ENCODE measurements at places on chromosomes 13 and 19. TPM values are rescaled to one million over a fixed set of nuclear protein-coding genes. Genes with fewer than 3 reads are reported as not detected.

- no peak for DNase-seq
These were observed 52.5 kb upstream of the POMP start for GRCh38 chr13:28606466-28606865.

GRCh38 chr19:42468273-42468796 is 25.6 kb upstream of the CXCL17 start:
- DNase-seq = no peak

ADM5 gene
- total RNA-seq = 0.73 TPM

RFPL4A gene
- total RNA-seq = not detected

KASH5 gene
- not detected for total RNA-seq

DNA sequence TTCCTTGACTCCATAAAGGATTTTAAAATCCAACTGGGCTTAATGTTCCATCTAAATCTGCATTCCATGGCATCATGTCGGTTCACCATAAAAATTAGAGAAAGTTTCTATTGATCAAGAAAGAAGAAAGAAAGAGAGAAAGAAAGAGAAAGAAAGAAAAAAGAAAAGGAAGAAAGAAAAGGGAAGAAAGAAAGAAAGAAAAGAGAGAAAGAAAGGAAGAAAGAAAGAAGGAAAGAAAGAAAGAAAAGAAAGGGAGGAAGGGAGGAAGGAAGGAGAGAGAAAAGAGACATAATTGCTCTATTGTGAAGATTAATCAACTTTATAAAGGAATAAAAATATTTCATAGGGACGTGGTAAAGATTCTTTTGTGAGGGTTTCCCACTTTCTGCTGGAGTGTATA is 329.2 kb downstream of the DLEU7 start:
- no peak for DNase-seq

GRCh38 chr13:94324767-94325540 is 154.5 kb downstream of the DCT start:
- no peak for DNase-seq

- DNase-seq = no peak
These were observed 26.7 kb downstream of the TSC22D1 start for GRCh38 chr13:44549476-44549875.

TUBB4A gene
- not detected for total RNA-seq

DNA sequence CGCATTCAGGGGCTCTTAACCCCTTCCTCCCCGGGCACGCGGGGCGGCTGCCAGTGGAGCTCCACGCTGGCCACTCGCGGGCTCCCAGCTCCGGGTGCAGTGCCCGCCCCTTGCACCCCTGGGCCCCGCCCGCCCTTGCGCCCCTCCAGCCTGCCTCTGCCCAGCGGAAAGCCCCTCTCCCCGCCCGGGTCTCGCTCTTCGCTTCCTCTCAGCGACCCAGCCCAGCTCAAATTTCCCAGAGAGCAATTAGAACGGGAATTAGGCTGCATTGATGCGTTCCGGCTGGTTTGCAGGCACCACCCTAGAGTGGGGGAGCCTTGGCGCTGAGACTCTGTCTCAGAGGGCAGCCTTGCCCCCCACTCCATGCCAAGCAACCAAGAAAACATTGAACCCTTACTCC is 1.8 kb upstream of the GSX1 start:
- DNase-seq = no peak

MCEMP1 gene
- total RNA-seq = not detected

DNA sequence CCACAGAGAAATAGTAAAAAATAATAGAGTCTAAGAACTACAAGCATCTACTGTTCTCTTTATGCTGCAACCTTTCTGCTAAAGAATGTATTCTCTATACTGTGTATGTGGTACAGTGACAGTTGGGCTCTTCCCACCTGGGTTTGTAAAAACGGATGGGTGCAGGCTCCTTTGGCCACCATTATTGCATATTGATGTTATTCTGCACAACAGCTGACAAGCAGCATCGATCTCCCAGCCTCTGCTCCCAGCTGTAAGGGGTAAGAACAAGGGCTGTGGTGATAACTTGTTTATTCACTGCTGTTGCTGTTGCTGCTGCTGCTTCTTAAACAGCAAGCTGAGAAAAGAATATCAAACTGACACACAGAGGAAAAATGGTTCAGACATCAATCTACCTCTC is 56.1 kb downstream of the KCNRG start:
- no peak for DNase-seq

GRCh38 chr13:25943658-25944057 is 108.2 kb downstream of the SHISA2 start:
- DNase-seq = peak; percentile 2

UBE2L5 gene
- not detected for total RNA-seq

DNA sequence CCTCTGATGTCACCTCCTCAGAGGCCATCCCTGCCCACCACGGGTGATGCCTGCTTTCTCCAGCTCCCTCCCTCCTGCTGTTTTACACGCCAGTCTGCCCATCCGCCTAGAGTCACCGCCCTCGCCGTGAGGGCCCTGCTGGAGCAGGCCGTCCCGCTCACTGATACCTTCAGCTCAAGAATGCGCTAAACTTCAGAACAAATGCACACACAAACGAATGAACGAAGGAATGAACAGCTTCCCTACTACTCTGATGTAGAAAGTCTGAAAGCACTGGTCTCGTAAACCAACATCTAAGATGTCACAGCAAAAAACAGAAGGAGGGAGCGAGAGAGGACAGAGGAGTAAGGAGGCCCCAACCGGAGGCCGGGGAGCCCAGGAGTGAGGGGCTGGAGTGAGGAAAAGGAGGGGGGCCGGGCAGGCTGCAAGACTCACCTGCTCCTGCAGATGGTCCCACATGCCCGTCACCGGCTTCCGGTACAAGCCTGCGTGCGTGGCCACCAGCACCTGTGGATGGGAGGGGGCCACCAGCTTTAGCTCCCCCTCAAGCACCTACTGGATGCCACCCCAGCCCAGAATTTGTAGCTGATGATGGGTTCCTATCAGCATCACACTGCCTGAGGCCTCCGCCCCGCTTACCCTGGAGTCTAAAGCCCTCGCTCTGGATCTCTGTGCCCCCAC is 4.0 kb downstream of the PNKP start:
- no peak for DNase-seq

ATP12A gene
- not detected for total RNA-seq

DNA sequence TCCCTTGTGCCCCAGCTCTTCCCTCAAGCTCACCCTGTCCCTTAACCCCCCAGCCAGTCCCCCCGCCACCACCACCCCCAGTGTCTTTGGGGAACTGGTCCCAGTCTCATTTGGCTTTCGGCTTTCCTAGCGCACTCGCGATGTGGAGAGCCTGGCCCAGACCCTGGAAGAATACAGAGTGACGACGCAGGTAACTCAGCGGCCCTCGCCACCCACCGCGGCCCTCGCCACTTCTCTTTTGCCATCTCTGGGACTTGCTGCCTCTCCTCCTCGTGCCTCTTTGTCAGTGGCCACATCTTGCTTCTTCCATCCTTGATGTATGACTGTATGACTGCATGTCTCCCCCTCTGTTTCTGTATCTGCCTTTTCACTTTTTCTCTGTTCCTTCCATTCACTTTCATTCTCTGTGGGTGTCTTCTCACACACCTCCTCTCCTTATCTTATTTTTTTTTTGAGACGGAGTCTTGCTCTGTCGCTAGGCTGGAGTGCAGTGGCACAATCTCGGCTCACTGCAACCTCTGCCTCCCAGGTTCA is 15.7 kb downstream of the PTH2 start:
- DNase-seq = no peak

GRCh38 chr19:14320253-14320652 is 61.0 kb upstream of the ADGRE5 start:
- DNase-seq = no peak

GRCh38 chr13:66994097-66994496 is 236.0 kb downstream of the PCDH9 start:
- peak; percentile 85 for DNase-seq

DNA sequence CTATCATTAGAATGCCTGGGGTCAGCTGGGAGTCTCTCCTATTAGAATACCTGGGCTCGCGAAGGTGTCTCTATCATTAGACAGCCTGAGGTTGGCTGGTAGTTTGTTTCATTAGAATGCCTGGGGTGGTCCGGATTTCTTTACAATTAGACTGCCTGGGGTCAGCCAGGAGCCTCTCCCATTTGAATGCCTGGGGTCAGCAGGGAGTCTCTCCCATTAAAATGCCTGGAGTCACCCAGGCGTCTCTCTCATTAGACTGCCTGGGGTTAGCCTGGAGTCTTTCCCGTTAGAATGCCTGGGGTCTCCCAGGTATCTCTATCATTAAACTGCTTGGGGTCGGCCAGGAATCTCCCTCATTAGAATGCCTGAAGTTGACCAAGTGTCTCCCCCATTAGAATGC is 1458.3 kb downstream of the UQCRFS1 start:
- no peak for DNase-seq

DACH1 gene
- 0.34 TPM for total RNA-seq

PLPPR3 gene
- total RNA-seq = 18.2 TPM

DNA sequence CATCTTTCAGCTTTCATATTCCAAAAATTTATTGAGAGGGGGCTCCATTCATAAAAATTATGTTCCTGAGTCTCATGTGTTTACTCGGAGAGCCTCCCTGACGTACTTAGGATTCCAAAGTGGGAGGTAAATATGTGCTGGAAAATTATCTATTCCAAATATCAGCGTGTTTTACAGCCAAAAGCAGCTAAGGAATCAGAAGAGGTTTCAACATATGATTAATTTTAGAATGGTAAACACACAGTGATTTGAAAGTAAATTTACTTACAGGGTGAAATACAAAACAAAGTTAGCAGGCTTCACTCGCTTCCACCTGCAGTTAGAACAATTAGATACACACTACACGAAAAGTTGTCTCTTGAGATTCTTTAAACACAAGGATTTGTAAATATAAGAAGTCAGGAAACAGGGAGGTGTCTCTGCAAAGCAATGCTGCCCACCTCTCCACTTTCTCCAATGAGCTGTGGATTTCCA is 313.8 kb upstream of the NBEA start:
- DNase-seq = no peak

KLK15 gene
- total RNA-seq = not detected

GRCh38 chr19:35344511-35345031 is 3.1 kb upstream of the FFAR1 start:
- DNase-seq = peak; percentile 66

CYP4F2 gene
- total RNA-seq = not detected

PABPC3 gene
- 0.16 TPM for total RNA-seq

- DNase-seq = no peak
These were observed 441.6 kb downstream of the TDRD3 start for GRCh38 chr13:60838581-60838980.

CYP2F1 gene
- not detected for total RNA-seq

SHISA7 gene
- total RNA-seq = not detected

SPTBN4 gene
- 0.48 TPM for total RNA-seq

- no peak for DNase-seq
These were observed 116.0 kb downstream of the SIPA1L3 start for GRCh38 chr19:38022791-38023670.

- DNase-seq = peak; percentile 89
These were observed at the start of gene ZNF793 for GRCh38 chr19:37506387-37507166. ZNF793 (plus strand) TSS chr19:37506939; CDS start chr19:37523440, 16,501 bp downstream.

GRCh38 chr19:16726916-16727315 is 7.3 kb downstream of the NWD1 start:
- no peak for DNase-seq

HSD17B14 gene
- total RNA-seq = 29.1 TPM

DNA sequence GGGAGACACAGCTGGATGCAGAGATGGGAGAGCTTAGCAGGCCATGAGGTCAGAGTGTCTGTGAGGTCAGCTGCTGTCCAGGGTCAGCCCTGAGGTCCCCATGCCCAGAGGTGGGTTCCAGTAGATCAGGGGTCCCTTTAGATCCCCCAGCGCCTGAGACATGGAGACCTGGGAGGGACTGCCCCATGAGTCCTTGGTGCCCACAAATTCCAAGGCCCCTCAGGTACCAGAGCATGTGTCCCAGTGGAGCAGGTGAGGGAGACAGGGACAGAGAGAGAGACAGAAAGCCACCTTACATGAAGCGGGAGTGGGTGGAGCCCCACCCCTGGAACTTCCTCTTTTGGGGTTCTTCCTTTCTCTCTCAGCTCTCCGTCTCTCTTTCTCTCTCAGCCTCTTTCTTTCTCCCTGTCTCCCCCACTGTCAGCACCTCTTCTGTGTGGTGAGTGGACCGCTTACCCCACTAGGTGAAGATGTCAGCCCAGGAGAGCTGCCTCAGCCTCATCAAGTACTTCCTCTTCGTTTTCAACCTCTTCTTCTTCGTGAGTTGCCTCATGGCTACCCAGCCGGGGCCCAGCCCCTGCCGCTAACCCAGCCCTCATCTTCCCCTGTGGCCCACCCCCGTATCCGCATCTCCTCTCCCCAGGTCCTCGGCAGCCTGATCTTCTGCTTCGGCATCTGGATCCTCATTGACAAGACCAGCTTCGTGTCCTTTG is at the start of gene CD37:
Gene CD37, plus strand, starts transcription at position 336 of the 713 bp plus-strand sequence. Its CDS starts 135 bp downstream, at position 471.
- no peak for DNase-seq

DNA sequence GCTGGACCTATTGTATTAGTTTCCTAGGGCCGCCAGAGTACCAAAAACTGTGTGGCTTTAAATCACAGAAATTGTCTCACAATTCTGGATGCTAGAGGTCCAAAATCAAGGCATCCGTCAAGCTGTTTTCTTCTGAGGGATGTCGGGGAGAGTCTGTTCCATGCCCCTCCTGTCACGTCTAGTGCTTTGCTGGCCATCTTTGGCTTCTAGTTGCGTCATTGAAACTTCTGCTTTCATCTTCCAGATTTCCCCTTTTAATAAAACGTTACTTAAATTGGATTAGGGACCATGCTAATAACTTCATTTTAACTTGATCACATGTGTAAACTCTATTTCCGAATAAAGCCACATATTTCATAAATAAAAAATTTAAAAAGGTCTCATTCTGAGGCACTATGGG is 47.5 kb downstream of the TRPM4 start:
- no peak for DNase-seq

DNA sequence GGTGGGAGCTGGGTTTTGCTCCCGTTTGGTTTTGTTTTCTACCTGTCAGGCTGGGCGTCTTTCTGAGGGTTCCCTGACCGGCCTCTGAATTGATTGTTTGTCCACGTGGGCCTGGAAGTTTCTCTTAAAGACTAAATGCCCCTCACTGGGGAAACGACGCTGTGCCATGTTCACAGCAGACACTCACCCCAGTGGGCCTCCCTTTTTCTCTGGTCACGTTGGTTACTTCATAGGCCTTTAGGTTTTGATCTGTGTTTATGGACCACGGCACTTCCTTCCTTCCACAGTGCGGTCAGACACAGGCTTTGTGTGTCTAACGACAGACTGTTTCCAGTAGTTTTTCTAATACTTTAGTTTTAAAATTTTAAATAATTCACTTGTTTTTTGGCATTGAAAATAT is 20.1 kb upstream of the NDUFS7 start:
- no peak for DNase-seq

GRCh38 chr13:27027086-27027667 is 144.4 kb downstream of the USP12 start:
- peak; percentile 63 for DNase-seq

GRCh38 chr19:31223740-31224534 is 125.3 kb downstream of the TSHZ3 start:
- DNase-seq = no peak

TRPC4 gene
- 6.3 TPM for total RNA-seq

GNA15 gene
- not detected for total RNA-seq

GRCh38 chr13:42151781-42152180 is 103.3 kb downstream of the DGKH start:
- no peak for DNase-seq

CCL25 gene
- not detected for total RNA-seq

Measured in osteocyte (in vitro differentiated cells).